Stimulated activated CD8-positive, alpha-beta memory T cell treated with anti-CD3 and anti-CD28 coated beads, Interleukin-2, amount 100 ng/mL, for 48 hours (primary cell): ENCODE measurements at places on chromosomes 5 and 9.

DNA sequence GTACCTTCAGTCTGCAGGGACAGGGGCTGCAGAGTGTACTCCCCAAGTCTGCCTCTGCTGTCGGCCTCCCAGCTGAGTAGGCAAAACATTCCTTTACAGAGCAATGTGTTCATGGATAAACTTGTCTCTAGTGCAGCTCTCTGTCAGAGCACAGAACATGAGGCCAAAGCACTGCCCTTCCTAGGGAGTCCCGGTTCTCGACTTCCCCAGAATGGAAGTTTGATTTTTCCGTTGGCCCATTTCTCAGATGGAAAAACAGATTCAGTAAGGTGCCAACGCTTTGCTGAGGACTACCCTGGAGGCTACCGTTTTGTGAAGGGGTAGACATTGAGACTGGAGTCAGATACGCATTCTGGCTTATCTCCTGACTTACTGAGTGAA lies 422 bp upstream of the TRIM32 start:
- no peak for DNase-seq

DNA sequence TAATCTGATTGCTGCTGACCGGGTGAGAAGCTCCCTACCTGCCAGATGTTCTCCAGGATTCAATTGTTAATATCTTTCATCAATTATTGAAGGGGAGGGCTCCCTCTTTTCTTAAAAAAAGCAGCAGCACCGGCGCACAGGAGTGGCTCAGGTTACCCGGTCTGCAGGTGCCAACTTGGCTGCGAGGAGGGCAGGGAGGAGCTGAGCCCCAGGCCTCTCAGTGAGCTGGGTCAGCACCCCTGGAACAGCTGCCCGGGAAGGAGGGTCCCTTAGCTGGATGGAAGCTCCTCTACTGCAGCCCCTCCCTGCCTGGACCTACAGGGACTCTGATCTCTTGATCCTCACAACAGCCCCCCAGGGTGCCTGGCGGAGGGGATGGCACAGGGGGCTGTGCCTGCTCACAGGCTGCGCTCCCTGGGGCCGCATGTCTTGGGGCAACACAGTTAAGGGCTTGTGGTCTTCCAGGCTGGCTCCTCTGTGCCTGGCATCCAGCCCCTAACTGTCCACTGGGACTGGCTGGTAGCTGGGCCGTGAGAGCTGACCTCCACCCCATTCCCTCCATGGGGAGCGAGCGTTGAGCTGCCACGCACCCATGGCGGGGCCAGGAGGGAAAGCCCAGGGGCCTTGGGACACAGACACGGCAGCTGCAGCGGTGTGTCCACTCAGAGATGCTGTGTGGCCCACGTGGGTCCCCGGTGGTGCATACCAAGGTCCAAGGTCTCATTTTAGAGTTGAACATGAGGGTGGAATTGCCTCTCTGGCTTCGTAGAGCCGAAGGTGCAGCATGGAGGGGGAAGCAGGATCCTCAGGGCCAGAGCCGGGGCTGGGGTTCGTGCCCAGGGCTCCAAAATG lies 28.6 kb upstream of the TMEM250 start:
- DNase-seq = no peak

DNA sequence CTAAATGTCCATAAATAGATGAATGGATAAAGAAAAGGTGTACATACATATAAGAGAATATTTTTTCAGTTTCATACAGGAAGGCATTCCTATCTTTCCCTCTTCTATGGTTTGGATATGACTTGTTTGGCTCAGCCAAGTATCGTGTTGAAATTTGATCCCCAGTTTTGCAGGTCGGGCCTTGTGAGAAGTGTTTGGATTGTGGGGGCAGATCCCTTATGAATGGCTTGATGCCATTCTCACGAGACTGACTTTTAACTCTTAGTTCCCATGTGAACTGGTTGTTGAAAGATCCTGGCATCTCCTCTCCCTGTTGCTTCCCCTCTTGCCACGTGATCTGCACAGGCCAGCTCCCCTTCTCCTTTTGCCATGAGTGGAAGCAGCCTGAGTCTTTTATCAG lies 421.1 kb upstream of the FTMT start:
- no peak for DNase-seq

GRCh38 chr5:125673359-125673950 lies 749.8 kb upstream of the GRAMD2B start:
- DNase-seq = no peak

DNA sequence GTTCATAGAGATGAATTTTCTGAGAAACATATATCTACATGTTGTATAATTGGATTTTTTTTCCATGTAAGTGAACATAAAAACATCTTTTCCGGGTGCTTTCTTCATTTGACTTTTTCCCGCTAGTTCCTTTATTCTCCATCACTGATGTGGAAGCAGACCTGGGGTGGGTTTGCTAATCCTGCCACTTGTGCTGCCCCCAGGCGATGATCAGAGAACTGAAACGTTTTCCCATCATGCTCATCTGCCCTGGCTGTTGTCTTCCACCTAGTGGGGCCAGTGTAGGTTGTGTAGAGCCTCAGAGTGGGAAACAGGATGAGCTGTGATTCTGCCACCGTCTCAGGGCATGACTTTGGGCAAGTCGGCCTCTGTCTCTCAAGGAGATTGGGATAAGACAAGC lies 34.2 kb upstream of the TGFBR1 start:
- no peak for DNase-seq

DNA sequence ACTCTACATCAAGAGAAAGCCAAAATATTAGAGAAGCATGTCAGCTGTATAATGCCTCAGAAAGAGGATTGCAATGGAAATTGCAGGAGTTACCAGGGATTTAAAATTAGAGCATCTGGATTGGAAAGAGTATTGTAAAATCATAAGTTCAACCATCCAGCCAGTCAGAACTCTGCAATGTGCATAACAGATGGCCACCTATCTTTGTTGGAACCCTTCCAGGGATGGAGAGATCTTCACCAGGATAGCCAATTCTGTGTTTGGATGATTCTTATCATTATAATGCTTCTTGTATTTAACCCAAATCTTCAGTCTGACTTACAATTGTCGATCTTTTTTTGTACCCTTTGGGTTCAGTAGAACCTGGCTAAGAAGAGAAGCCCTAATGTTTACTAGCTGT lies 164.4 kb downstream of the TLR4 start:
- no peak for DNase-seq

GRCh38 chr9:35364817-35365585 lies 124.9 kb upstream of the RUSC2 start:
- DNase-seq = no peak

DNA sequence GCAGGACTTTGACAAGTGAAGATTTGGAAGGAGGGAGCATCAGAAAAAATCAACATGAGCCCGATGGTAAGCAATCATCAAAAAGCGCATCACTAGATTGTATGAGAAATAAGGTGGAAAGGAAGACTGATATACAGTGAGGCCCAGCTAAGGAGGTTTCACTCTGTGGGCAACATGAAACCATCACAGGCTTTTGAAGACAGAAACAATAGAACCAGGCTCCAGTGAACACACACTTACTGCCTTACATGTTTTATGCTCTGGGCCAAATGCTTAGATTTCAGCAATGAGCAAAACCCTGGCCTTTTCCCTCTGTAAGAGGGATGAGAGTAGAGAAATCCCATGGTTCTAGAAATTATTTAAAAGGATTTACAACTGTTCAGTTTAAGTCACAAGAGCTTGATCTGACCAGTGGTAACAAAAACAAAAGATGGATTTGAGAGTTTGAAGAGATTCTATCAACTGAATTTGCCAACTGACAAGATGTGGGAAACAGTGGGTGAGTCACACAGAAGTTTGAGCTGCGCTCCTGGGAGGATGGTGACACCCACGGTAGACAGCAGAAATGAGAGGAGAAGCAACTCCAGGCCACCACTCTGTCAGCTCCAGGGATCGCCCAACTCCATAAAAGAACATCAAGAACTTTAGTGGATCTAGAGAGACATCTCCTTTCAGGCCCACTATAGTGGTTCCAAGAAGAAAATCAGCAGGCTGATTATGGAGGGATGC lies 261.8 kb downstream of the MCTP1 start:
- no peak for DNase-seq

- DNase-seq = no peak
Observed at GRCh38 chr5:175216991-175217390, 227.0 kb downstream of the DRD1 start.

DNA sequence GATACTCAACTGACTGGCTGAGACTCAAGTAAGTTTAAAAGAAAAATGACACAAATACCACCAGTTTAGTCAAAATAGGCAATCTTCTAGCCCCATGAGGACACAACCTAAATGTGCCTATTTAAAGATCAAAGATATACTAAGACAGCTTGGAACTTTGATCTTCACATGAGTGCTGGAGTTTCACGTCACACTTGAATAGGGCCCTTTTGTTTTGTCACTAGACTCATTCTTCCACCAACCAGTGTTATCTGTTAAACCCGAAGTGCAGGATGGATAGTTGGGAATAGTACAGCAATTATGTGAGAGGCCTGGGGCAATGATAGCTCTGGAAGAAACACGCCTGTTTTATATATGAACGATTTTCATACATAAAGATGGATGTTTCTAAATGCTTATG lies 792.8 kb upstream of the NUDT12 start:
- DNase-seq = no peak
